C1 segment of cervical spinal cord (tissue), 14 donors: ENCODE measurements at places on chromosomes 16 and 17.

DNA sequence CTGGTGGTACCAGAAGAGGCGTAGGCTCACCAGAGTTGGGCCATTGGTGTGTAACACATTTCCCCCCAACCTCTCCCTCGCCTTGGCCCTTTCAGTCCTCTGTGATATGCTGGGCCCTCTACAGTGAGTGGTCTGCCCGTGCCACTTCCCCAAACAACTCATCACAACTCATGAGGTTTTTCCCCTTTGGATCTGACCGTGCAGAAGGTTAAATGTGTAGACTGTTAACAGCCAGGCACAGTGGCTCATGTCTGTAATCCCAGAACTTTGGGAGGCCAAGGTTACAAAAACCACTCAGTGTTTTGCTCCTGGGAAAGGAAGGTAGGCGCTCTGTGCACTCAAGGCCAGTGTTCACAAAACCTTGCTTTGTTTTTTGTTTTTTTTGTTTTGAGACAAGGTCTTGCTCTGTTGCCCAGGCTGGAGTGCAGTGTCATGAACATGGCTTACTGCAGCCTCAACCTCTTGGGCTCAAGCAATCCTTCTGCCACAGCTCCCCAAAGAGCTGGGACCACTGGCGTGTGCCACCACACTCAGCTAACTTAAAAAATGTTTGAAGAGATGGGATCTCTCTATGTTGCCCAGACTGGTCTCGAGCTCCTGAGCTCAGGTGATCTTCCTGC is 11.3 kb upstream of the CYB5B start:
- no peak for DNase-seq

- DNase-seq: no peak
Measured at GRCh38 chr17:82753201-82753464, 1.3 kb downstream of the TBCD start.

DNA sequence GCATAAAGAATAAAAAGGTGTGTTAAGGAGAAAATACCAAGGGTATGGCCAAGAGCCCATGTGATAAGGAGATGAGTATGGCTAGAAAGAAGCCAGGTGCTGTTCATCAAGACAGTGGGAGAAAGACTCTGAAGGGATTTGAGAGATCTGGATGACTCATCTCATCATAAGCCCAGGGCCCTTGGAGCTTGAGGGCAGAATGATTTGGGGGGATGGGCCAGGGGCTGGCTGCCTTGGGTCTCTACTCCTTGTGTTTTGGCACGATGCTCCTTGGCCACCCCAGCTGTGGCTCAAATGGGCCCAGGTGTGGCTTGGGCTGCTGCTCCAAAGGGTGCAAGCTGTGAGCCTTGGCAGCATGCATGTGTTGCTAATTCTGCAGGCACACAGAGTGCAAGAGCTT is 14.5 kb upstream of the TNFRSF13B start:
- DNase-seq: no peak

GRCh38 chr16:2924901-2925755 is 13.4 kb downstream of the FLYWCH1 start:
- no peak for DNase-seq

- DNase-seq: no peak
Measured at GRCh38 chr17:37513711-37514110, 24.0 kb downstream of the DUSP14 start.

- DNase-seq: no peak
Measured at GRCh38 chr17:77311371-77311981, 170.7 kb downstream of the SEC14L1 start.

DNA sequence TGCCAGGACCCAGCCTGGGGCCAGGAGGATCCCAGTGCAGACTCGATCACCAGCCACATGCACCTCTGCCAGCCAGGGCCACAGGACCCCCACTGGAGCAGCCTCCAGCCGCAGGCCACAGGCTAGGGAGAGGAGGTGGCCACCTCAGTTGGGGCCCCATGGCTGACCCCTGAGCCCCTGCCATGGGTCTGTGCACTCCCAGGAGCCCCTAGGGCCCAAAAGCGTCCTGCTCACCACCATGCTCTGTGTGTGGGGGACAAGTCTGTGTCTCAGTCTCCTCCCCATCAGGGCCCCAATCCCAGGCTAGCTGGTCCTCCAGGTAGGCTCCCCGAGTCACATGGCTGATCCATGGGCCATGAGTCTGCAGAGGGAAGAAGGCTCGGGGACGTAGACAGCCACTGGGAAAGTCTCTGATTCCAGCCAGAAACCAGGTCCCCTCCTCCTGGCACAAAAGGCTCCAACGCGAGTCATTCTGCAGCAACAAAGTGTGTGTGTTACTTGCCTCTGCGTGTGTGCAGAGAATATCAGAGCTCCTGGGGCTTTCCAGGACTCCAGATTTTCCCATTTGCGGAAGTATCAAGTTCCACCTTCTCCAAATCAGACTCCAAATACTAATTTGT is 6.1 kb upstream of the PRSS8 start:
- DNase-seq: peak; percentile 64

DNA sequence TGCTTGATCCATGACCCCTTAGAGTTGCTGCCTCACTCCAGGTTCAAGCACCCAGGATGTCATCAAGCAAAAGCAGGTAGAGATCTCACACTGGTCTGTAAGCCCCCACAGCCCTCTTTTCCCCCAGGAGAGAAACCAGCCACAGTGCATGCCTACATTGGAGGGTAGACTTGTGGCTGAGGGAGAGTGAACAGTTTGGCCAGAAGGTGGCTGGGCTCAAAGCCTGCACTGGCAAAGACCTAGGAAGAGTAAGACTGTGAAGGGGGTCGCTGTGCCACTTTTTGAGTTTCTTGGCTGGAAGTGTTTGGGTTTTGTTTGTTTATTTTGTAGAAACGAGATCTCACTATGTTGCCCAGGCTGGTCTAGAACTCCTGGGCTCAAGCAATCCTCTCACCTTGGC is 28.5 kb downstream of the HOXB1 start:
- no peak for DNase-seq

DNA sequence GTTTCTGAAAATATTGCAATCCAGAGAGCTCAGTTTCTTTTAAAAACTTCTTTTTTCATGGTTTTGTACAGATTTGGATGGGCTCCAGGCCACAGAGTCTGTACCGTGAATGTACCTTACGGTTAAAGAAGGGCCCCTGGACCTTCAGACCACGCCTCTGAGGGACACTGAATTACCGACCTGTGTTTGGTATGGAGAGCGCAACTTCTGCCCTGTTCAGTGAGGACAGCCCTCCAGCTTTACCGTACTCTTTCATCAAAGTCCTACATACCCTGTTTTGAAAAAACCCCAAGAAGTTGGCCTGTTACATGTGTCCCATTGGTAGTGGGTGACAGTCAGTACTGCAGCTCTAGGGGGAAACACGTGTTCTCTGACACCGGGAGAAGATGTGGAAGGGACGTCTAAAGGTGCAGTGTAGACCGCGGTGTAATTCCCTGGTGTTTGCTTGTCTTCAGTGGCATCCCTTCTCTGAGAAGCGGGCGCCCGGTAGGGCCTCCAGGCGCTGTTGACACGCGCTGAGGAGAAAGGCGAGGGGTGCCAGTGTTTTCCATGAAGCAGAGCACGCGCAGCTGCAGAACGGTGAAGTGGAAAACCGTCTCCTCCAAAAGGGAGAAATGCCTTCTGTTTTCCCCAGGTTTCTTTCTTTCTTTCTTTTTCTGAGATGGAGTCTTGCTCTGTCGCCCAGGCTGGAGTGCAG is 6.2 kb downstream of the PGS1 start:
- DNase-seq: no peak

- DNase-seq: no peak
Measured at GRCh38 chr16:55089600-55089999, 158.9 kb downstream of the IRX5 start.

GRCh38 chr16:2047330-2048115 is at the start of the genes NTHL1 and TSC2:
NTHL1 (minus strand) TSS chr16:2047834; CDS start chr16:2047823, 11 bp downstream.
TSC2 (plus strand) TSS chr16:2047985; CDS start chr16:2048616, 631 bp downstream.
- peak; percentile 93 for DNase-seq

DNA sequence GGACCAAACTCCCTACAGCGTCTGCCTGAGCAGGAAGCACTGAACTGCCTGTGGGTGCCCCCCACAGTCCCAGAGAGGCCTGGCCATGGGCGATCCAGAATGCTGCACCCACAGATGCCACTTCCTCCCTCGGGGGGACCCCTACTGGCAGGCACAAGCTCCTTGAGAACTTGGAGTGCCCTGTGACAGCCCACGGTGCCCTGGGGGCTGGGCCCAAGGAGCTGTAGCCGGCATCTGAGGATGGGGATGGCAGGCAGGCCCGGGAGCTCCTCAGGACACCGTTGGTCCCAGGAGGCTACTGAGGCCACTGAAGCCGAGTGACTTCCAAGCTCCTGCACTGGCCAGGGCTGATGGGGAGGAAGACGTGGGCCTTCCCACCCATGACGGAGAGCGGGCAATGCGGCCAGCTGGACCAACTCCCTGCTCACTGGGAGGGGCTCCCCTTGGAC is 15.1 kb upstream of the RASD1 start:
- no peak for DNase-seq

- no peak for DNase-seq
Measured at GRCh38 chr17:43834106-43834505, 1.2 kb upstream of the MPP3 start.

- no peak for DNase-seq
Measured at GRCh38 chr16:48340054-48340453, 45.2 kb downstream of the SIAH1 start.

DNA sequence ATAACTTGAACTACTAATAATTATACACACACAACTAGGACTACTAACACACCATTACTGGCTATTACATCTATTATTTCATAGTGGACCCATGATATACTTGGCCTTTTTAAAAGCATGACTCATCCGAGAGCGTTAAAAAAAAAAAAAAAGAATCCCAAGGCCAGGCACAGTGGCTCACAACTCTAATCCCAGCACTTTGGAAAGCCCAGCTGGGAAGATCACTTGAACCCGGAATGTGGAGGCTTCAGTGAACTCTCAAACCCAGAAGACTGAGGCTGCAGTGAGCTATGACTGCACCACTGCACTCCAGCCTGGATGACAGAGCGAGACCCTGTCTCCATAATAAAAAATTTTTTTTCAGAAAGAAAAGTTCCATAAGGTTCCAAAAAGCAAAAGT is 3.1 kb downstream of the GLG1 start:
- no peak for DNase-seq

- no peak for DNase-seq
Measured at GRCh38 chr16:69105501-69106361, at the start of gene HAS3. HAS3 (plus strand) TSS chr16:69105653; CDS start chr16:69109396, 3,743 bp downstream.

- DNase-seq: no peak
Measured at GRCh38 chr16:76665571-76666275, 388.5 kb downstream of the CNTNAP4 start.

DNA sequence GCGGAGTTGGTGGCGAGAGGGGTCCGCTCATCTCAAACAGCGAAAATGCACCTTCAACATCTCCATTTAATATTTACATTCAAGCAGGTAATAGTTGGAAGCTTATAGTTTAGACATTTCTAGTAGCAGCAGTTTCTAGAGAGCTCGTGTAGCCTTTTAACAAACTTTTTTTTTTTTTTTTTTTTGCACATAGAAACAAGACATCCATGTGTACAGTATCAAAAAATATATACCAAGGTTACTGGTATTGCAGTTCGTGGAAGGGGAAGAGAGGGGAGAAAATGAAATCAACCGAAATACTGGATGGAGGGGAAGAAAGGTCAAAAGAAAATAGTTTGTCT is 6.2 kb downstream of the CBX4 start:
- no peak for DNase-seq

DNA sequence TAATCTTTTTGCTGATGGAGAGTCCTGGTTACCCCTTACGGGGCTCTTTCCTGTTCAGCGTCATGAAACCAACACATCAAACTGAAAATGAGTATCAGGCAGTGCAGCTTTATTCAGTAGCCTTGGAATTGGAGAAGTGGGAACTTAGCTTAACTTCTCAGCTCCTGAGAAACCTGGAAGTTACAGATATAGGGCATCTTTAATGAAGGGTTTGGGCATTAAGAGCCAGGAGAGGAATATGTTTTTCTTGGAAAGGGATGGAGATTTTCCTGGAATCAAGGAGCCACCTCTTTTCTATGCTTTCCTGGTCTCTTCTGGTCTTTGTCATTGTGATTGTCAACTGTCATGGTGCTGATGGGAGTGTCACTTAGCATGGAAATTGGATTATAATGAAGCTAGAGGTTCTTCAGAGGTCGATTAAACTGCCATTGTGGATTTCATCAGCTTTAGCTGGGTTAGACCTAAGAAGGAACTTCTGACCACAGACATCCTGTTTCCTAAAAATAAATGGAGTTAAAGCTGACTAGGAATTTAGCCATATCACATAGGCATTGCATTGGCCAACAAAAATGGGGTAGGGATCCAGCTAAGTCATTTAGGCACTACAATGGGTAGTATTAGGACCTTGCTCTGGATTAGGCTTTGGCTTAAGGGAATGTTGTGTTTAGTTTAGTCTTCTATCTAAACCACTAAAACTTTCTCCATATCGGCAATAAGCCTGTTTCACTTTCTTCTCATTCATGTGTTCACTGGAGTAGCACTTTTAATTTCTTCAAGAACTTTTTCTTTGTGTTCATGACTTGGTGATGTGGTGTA is 186.4 kb downstream of the BCAS3 start:
- no peak for DNase-seq

DNA sequence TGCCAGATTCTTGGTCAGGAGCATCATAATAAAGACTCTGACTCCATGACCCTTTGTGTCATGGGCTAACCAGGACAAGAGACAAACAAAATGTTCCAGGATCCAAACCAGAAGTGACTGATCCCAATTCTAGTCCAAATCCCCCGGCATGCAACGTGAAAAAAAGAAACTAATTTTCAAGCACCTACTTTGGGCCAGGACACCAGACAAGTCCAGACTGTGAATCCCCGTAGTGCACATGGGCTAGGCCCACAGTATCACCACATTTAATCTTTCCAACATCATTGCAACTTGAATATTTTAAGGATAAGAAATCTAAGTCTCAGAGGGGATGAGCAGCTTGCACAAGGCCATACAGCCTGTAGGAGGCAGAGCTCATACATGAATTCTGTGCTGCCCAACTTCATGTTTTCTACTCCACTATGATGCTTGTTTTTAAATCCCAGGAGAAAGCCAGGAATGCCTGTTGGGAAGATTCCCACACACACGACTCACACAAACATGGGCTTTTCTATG is 365.7 kb downstream of the NPIPA8 start:
- no peak for DNase-seq

DNA sequence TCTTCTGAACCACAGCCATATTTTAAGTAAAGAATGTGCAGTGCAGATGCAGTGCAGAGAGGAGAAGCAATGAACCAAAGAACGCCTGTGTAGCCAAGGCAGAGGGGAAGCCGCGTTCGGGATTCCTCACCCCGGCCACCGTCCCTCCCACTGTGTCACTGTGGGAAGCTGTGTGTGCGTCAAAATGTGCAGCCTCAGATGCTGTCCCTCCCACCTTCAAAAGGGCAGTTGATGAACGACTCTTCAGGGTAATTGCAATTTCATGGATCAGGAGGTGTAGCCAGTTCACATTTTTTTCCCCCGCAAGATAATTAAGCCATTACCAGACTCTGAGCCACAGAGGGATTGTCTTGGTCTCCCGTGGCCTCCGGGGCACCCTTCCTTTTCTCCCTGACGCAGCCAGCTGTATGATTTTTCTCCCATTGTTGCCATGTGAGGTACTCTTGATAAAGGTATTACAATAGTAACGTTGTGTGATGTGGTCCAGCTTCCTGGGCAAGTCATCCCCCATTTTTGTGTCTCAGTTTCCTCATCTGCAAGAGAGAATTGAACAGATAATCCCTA is 190.0 kb downstream of the FOXL1 start:
- DNase-seq: no peak
